ENCODE measurements at places on chromosomes 6 and 20.

- no peak for DNase-seq
Observed at GRCh38 chr20:44963325-44964215, 2.7 kb upstream of the STK4 start.

DNA sequence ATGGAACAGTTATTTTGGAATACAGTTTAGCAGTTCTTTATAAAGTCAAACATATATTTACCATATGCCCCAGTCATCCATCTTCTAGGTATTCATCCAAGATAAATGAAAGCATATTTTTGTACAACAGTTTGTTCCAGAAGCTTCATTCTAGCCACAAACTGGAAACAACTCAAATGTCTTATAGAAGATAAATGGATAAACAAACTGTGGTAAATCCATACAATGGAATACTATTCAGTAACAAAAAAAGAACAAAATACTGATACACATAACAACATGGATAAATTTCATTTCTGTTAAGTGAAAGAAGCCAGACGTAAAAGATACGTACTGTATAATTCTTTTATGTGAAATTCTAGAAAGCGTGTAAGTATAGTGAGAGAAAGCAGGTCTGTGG, 167.0 kb upstream of the AHI1 start:
- DNase-seq = no peak

- no peak for DNase-seq
Observed at GRCh38 chr20:6134592-6134991, 11.8 kb upstream of the FERMT1 start.

DNA sequence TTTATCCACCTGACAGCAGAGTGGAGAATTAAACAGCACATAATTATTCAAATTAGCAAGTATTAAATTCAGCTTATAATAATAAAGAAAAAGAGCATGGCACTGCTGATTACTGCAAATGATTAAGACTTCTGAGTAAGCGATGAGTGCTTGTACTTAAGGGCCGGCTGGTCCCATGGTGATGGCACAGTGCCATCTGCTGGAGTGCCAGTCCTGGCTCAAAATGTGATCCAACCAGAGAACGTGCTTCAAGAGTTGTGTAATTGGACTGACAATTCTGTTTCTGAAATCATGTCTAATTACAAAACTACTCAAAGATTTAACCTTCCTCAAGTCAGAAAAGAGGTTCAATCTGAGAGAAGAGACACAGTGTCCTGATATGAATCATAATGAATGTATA, 181.6 kb upstream of the RGS17 start:
- DNase-seq = no peak

DNA sequence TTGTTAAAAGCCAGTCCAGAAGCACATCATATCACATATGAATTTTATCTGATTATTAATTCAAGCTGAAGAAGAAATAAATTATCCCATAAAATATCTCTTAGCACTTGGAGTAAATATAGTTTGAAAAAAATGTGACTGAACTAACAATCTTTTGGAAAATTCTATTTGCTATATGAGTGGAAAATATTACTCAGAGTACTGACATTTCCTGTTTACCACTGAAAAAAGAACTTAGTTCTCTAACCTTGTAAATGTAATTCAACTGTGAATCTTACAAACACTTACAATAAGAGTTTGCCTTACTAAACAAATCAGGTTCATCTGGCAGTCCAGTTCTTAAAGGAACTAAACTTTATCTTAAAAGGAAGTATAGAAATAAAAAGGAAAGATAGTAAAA, 44.2 kb downstream of the MOXD1 start:
- peak; percentile 67 for DNase-seq

DNA sequence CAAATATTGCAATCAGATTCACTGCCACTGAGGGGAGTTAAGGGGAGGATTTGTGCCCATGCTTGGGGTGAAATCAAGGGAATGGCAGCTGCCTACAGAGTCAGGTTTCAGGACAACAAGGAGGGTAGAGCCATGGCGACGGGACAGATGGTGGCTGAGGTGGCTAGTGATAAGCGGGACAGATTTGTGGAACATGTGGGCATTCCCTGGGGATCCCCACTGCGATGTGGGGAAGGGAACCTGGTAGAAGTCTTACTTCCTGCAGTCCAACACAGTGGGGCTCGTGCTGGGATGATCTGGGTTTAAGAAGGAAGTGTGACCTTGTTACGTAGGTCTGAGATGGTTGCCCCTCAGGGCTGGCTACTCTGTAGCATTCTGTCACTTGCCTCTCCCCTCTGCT, 292.0 kb upstream of the JARID2 start:
- DNase-seq = no peak

- no peak for DNase-seq
Observed at GRCh38 chr20:7710440-7710839, 229.8 kb downstream of the HAO1 start.

- no peak for DNase-seq
Observed at GRCh38 chr6:142550310-142551063, 248.7 kb downstream of the ADGRG6 start.

GRCh38 chr6:5624256-5624655, 362.9 kb downstream of the FARS2 start:
- DNase-seq = no peak

- DNase-seq = no peak
Observed at GRCh38 chr6:155544677-155545076, 89.0 kb upstream of the NOX3 start.

DNA sequence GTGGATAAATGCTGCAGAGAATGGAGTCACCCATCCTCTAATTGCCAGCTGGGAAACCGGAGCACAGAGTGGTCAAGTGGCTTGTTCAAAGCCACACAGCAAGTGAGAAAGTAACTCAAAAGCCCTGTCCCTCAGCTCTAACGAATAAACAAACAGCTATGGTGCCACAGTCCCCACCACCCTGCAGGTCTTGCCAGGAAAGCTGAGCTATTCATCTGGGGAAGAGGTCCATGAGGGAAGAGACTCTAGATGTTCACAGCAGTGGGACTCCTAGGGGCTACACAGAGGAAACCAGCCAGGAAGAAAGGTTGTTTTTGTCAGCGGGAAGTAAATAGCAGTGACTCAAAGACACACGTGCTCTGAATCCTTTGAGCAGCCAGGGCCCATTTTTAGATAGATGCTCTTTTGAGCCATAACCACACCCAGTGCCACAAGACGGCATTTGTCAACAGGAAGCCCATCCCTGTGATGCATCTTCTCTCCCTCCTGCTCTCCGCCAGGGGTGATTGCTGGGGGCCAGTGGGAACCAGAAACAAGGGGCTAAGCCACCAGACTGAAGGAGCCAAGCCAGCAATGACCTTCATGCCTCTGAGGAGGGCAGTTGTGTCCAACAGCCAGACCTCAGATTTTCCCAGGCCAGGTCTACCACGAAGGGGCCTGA, 32.4 kb upstream of the TCP11 start:
- no peak for DNase-seq

DNA sequence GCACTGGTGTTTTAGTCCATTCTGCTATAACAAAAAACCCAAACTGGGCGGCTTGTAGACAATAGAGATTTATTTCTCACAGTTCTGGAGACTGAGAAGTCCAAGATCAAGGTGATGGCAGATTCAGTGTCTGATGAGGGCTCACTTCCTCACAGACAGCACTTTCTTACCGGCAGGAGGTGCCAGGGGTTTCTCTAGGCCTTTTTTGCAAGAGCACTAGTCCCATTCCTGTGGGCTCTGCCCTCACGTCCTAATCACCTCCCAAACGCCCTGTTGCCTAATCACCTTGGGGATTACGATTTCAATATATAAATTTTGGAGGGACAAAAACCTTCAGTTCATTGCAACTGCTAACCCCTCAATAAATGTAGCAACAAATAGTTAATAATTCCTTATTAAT, 140.0 kb upstream of the SGK1 start:
- no peak for DNase-seq

GRCh38 chr6:441126-441920, 49.8 kb downstream of the IRF4 start:
- no peak for DNase-seq

GRCh38 chr20:31991339-31991705, 18.9 kb upstream of the CCM2L start:
- peak; percentile 66 for DNase-seq

GRCh38 chr6:154276810-154277628, 79.6 kb downstream of the IPCEF1 start:
- DNase-seq = peak; percentile 64

GRCh38 chr6:33785778-33786177, 3.2 kb downstream of the LEMD2 start:
- peak; percentile 98 for DNase-seq

DNA sequence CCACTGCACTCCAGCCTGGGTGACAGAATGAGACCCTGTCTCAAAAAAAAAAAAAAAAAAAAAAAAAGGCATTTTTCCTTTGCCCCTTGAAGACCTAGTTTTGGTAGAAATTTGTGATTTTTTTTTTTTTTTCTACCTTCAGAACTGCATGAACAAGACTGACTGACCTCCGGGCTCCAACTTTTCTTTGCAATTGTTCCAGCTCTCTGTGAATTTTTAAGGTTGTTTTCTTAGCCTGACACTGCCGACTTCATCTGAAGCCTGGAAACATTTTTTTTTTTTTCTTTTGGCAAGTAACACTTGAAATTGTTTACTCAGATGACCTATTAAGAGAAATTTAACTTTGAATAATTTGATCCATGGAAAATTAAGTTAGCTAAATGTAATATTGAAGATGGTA, 73.0 kb downstream of the SLC24A3 start:
- DNase-seq = no peak

GRCh38 chr20:53085720-53086119, 113.6 kb downstream of the TSHZ2 start:
- no peak for DNase-seq

DNA sequence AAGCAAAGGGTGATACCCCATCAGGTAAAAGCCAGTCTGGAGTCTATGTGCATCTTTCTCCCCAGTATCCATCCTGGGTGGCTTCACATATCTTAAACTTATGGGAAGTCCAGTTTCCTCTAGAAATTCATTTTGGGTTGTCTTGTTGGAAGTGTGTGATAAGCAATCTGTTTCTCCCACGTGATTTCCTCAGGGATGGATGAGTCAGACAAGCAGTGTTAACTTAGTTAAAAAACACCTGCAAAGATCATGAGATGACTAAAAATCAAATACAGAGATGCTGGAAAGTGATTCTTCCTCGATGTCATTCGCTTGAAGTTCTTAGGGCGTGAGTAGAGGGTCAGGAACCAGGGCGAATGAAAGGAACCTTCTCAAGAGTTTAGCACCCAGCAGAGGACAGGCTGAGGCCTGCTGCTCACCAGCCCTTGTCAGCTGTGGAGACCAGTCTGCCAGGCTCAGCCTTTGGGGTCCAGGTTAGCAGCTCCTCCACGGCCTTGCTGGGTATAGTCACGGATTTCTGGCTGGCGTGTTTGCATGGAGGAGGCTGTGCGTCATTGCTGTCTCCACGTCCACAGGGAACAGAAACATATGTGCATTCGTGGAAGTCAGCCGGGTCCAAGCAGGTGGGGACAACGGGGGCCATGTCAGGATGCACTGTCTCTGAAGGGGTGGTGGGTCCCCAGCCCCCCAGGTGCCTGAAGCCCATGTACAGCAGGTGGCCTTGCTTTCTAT, 2.8 kb upstream of the PNPLA1 start:
- DNase-seq = no peak

DNA sequence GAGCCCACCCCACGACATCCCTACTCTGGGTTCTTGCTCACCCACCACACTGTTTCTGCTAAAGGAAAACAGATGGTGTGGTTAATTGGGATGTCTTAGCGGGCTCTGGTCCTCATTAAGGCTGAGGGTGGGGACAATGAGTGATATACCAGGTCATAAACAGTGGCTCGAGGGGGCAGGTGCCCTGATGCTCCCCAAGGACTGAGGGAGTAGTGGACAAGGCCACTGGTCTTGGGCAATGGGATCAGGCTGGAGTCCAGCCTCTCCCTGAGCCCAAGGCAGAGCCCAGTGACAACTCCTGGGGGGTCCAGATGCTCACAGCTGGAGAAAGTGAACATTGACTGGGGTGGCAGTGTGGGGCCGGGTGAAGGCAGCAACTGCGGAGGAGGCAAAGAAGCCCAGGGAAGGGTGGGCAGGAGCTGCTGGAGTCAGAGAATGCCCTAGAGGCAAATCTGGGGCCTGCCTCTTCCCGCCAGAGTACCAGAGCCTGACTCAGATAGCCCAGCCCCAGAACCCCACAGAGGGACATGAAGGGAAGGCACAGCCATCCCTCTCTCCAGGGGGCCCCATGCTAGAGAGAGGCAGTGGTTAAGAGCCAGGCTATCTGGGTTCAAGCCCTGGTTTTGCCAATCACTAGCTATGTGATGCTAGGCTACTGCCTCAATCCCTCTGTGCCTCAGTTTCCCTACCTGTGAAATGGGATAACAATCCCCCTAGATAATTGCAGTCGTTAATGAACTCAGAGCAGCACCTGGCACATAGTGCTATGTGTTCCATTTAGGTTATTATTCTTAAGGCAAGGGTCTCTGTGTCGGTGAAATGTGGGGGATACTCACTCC, 72.3 kb downstream of the MRPL14 start:
- peak; percentile 92 for DNase-seq

DNA sequence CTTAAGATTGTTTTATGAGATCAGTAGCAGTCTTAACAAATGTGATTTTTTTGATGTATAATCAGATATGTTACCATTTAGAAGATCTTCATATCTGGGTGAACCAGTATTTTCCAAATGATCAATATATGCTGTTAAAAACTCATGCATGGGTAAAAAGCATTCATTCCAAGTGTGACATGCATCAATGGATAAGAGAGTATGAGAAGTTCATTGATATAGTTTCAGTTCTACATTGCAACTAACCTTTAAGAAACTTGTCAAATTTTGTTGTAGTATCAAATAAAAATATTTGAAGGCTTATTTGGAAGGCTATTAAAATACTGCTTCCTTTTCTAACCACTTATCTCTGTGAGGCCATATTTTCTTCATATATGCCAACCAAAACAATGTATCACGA, 117.7 kb downstream of the FIG4 start:
- DNase-seq = no peak

- peak; percentile 95 for DNase-seq
Observed at GRCh38 chr6:89117211-89118108, at the start of gene SRSF12. SRSF12 (minus strand) TSS chr6:89118071; CDS start chr6:89117887, 184 bp downstream.

- DNase-seq = no peak
Observed at GRCh38 chr6:27834384-27834783, 77.8 kb downstream of the OR2B2 start.

- DNase-seq = no peak
Observed at GRCh38 chr6:89611666-89612065, 26.9 kb downstream of the LYRM2 start.

- DNase-seq = no peak
Observed at GRCh38 chr20:34904202-34904621, 27.8 kb downstream of the ACSS2 start.

DNA sequence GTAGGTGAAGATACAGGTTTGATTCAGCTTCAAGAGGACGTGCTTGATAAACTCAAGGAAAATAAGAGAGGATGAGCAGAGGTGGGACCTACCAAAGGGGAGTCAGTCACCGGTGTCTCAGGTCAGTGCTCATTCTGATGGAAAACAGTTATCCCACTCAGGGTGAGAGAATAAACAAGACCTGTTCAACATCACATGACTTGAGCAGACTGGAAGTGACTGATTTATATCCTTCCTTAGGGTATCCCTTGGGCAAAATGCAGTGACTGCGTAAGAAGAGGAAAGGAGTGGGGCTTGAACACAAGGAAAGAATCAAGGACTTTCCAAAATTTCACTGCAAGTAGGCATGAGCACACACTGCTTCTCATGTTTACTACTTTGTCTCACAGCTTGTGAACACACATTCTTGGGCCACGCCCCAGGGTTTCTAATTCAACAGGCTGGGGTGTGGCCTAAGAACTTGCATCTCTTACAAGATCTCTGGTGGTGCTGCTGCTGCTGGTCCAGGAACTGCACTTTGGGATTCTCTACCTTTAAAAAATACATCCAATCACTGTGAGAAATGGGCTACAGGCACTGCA, 11.6 kb downstream of the CST3 start:
- DNase-seq = no peak

- DNase-seq = no peak
Observed at GRCh38 chr20:846894-847278, 13.4 kb downstream of the FAM110A start.
